ENCODE measurements at places on chromosomes 1 and 21.

GRCh38 chr1:21449906-21450305, 10.0 kb downstream of the NBPF3 start:
- DNase-seq, result no peak

DNA sequence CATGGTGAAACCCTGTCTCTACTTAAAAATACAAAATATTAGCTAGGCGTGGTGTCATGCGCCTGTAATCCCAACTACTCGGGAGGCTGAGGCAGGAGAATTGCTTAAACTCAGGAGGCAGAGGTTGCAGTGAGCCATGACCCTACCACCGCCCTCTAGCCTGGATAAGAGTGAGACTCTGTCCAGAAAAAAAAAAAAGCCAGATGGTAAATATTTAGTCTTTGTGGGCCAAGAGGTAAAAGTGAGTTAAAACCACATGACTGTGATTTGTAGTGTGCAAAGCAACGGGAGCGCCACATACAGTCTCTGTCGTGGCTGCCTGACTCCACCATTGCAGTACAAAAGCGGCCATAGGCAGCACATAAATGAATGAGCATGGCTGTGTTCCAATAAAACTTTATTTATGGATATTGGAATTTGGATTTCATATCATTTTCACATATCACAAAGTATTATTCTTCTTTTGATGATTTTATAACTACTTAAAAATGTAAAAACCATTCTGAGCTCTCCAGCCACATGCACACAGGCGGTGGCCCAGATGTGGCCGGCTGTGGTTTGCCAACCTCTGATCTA, 51.8 kb upstream of the CASZ1 start:
- DNase-seq, result no peak

DNA sequence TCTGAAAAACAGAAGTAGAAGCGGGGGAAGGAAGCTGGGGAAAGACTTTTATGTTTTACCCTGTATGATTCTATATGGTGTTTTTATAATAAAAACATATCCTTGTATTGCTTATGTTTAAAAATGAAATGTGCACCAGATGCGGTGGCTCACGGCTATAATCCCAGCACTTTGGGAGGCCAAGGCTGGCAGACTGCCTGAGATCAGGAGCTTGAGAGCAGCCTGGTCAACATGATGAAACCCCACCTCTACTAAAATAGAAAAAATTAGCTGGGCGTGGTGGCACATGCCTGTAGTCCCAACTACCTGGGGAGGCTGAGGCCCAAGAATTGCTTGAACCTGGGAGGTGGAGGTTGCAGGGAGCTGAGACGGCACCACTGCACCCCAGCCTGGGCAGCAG, 155.4 kb downstream of the SMYD3 start:
- DNase-seq, result no peak

DNA sequence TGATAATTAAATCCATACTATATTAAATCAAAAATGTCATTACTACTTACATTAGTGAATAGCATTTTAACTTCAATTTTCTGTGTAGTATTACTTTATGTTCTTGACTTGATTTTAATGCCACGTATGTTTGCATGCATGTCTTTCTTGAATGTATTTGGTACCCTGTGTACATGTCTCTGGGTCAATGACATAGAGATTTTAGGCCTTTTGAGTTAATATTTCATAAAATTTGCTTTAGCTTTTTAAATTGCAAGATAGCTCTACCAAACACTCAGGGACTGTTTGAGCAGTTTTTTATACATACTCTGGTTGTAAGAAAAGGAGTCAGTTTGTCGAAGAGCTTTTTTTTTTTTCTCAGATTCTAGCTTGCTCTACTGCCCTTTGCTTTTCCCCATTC, 1.5 kb downstream of the MLLT11 start:
- DNase-seq, result no peak

GRCh38 chr1:186974774-186975181, 146.0 kb downstream of the PLA2G4A start:
- DNase-seq, result no peak

Measured in effector memory CD4-positive, alpha-beta T cell (primary cell).